ENCODE measurements at places on chromosomes 12 and 14.

DNA sequence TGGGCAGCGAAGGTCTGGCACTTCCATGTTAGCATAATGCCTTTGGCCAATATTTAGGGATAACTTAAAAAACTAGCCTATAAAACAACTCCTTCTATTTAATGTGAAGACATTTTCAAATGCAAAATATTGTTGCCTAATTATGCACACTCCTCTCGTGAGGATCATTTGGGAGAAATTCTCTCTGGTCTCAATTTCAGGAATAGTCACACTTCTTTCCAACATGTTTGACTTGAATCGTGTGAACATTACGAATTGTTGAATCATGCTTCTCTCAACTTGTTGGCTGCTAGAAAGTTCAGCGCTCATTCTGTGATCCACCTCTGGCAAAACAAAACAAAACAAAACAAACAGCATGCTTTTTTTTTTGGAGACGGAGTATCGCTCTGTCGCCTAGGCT, 313.2 kb downstream of the SEC23A start:
- no peak for DNase-seq

DNA sequence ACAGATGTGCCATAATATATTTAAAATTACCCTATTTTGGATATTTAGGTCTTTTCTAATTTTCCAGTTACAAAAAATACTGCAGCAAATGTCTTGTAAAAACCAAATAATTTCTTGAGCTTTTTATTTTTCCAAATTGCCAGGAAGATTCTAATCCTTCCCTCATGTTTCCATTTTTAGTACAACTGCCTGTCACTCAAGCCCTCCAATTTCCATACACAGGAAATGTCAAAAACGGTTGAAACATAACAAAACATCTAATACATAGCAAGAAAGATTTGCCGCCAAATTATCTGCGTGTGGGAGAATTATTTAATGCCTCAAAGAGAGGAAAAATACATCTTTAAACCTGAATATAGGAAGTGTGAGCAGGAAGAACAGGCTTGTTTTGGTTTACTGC, 2.3 kb upstream of the FOXJ2 start:
- DNase-seq = no peak

- DNase-seq = no peak
Measured at GRCh38 chr12:96404696-96405095, 4.5 kb upstream of the CDK17 start.

GRCh38 chr14:61977217-61977616, 215.0 kb downstream of the SNAPC1 start:
- no peak for DNase-seq

GRCh38 chr12:62525271-62525670, 58.6 kb downstream of the MON2 start:
- DNase-seq = no peak

- no peak for DNase-seq
Measured at GRCh38 chr14:96827290-96827689, 30.1 kb downstream of the VRK1 start.

DNA sequence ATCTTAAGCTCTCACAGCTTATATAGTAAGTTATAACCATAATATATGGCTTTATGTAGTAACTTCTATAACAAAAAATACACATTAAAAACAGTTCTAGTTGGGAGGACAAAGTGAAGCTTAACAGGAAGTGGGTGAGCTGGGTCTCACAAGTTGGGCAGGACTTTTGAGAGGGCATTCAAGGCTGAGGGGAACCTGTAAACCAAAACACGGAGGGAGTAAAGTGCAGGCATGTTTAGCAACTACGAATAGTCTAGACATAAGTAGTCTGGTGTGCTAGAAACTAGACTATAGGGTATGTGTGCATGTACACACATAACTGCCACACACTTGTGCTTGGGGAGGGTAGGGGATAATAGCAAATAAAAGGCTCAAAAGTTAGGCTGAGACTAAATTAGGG, 14.2 kb upstream of the NEK9 start:
- DNase-seq = no peak

DNA sequence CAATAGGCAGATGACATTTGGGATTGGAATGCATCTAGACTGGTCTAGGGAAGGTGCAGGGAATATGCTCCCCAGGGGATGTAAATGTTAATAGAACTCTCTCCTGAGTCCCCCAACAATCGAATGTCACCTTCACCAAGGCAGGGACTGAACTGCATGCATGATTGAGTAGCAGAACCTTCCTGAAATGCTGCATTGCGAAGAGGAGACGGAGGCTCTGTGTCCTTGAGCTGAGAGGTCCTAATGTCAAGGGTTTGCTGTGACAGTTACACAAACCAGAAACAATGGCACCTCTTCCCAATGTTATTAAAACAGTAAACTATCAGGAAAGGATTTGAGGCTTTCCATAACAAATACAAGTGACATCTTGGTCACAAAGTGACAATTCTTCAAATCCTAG, 117.5 kb upstream of the SFSWAP start:
- DNase-seq = no peak

GRCh38 chr14:50806241-50806933, 24.6 kb downstream of the NIN start:
- no peak for DNase-seq

GRCh38 chr12:72318341-72318740, 46.2 kb downstream of the TRHDE start:
- no peak for DNase-seq

- no peak for DNase-seq
Measured at GRCh38 chr12:64800640-64801039, 23.8 kb upstream of the TBC1D30 start.

- DNase-seq = no peak
Measured at GRCh38 chr12:130236446-130236845, 74.2 kb downstream of the FZD10 start.

- DNase-seq = no peak
Measured at GRCh38 chr12:114499338-114499737, 93.4 kb upstream of the TBX5 start.

- no peak for DNase-seq
Measured at GRCh38 chr14:93857081-93857480, 68.8 kb upstream of the PRIMA1 start.
